ENCODE measurements at places on chromosomes 16 and 17. TPM values are rescaled to one million over a fixed set of nuclear protein-coding genes. Genes with fewer than 3 reads are reported as not detected.

Gene ASIC2
- polyA plus RNA-seq: 0.39 TPM

GRCh38 chr17:81591971-81592370 is 39.8 kb upstream of the FAAP100 start:
- DNase-seq: no peak

Gene GJD3
- polyA plus RNA-seq: not detected

DNA sequence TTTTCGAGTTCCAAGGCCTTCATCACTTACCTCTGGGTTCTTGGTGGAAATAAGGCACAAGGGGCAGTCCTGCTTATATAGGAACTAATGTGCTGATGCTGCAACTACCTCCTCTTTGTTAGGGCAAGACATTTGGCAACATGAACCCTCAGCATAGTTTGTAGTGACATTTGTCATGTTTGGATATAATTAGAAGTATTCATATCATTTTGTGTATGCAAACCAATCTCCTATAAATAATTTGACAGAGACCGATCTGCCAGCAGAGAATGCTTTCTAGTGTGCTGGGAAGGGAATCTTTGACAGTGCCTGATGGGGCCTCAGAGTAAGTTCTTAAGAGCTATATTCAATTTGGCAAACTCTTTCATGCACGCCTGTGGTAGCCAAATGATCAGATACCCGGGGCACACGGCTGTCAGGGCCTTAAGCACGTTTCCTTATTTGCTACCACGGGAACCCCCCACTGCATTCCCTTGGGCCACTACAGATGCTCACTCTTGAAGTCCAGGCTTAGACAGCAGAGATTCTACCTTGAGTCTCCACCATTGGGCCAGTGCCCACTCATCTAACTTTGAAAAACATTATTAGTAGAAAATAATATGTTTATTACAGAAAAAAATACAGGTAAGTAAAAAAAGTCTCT is at the start of gene MYH8:
Gene MYH8 (minus strand): TSS at position 51 of the 643 bp plus-strand sequence. CDS start 1,723 bp downstream, outside the sequence.
- peak; percentile 16 for DNase-seq

Measured in muscle of back (tissue), 13 donors.